ENCODE measurements at places on chromosomes 2 and 18.

DNA sequence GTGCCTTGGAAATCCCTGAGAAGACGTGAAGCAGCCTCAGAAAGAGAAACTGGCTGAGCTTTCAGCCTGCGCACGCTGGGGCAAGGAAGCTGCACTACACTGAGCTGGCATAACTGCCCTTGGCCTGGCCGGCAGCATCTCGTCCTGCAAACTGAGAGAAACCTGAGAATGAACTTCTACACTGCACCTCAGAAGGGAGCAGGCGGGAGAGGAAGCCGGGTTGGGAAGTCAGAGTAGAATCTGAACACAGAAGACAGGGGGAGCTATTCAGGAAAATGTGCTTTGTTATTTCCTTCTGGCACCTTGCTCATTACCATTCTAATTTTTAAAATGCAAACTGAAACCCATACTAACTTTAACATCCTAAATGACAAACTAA is 70.9 kb downstream of the ZEB2 start:
- H3K4me3 ChIP-seq: no peak overlapping the region
- H3K27ac ChIP-seq: peak overlapping the region; percentile 24
- H3K36me3 ChIP-seq: no peaks in the 10 kb centered on the region

- no peaks in the 10 kb centered on the region for H3K36me3 ChIP-seq
- no peaks in the 10 kb centered on the region for H3K27me3 ChIP-seq
- no peak for DNase-seq
- no peak overlapping the region for H3K27ac ChIP-seq
- H3K4me3 ChIP-seq: no peak overlapping the region
Measured at GRCh38 chr2:186540941-186541340, 48.9 kb upstream of the ITGAV start.

GRCh38 chr2:128392207-128392606 is 73.5 kb upstream of the HS6ST1 start:
- H3K27me3 ChIP-seq: no peaks in the 10 kb centered on the region
- no peak for DNase-seq
- no peaks in the 10 kb centered on the region for H3K36me3 ChIP-seq
- no peaks in the 10 kb centered on the region for H3K4me1 ChIP-seq

- no peak overlapping the region for H3K4me3 ChIP-seq
- H3K27me3 ChIP-seq: no peaks in the 10 kb centered on the region
- peak overlapping the region; percentile 79 for H3K27ac ChIP-seq
- H3K36me3 ChIP-seq: no peaks in the 10 kb centered on the region
- peaks cover 8% of the 10 kb centered on the region for H3K4me1 ChIP-seq
- no peak for DNase-seq
Measured at GRCh38 chr2:55840460-55840859, 83.1 kb downstream of the EFEMP1 start.

Measured in left lung (tissue), 14 donors.